ENCODE measurements at places on chromosomes 2 and 18. TPM values are rescaled to one million over a fixed set of nuclear protein-coding genes. Genes with fewer than 3 reads are reported as not detected.

The MYL1 gene
- not detected for polyA plus RNA-seq

The ACVR1 gene
- polyA plus RNA-seq = 9.2 TPM

The CCDC74A gene
- polyA plus RNA-seq = 16.5 TPM

The DSC2 gene
- polyA plus RNA-seq = 7.9 TPM

The SMCHD1 gene
- 7.7 TPM for polyA plus RNA-seq

All from GM23338 (cell line).